ENCODE measurements at places on chromosomes 16 and 17.

GRCh38 chr17:2594722-2595599 is 1.5 kb downstream of the PAFAH1B1 start:
- peaks cover 4% of the 10 kb centered on the region for H3K4me1 ChIP-seq
- H3K27ac ChIP-seq: peak overlapping the region; percentile 90

- no peaks in the 10 kb centered on the region for H3K4me1 ChIP-seq
- H3K27me3 ChIP-seq: no peaks in the 10 kb centered on the region
- DNase-seq: no peak
- H3K27ac ChIP-seq: no peak overlapping the region
These were observed 432.6 kb downstream of the TOX3 start for GRCh38 chr16:52114379-52114778.

DNA sequence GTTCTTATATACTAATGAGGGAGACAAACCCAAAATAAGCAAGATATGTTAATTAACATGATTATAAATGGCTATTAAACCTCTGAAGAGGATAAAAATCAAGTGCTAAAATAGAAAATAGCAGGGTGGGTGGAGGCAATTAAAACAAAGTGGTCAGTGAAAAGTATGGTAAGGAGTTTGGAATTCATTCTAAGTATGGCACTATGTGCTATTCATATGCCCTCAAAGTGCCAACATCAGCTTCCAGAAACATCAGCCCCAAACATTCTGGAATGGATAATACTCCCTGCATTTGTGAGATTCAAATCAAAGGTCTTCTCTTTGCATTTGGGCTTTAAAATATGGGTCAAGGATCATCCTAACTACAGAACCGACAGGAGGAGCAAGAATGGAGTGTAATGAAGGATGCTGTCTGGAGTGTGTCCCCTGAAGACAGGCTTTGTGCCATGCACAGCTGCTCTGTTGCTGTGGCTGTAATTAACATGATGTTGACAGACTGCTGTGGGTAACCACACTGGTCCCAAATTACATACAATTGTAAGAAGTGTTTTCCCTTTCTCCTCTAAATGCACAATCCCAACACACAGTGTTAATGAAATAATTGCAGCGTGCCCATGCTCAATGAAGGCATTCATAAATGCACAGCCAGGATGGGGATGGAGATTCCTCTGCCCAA is 93.1 kb downstream of the VAT1L start:
- peaks cover 9% of the 10 kb centered on the region for H3K4me1 ChIP-seq
- H3K27ac ChIP-seq: no peak overlapping the region
- no peak overlapping the region for H3K4me3 ChIP-seq
- no peaks in the 10 kb centered on the region for H3K36me3 ChIP-seq
- H3K27me3 ChIP-seq: no peaks in the 10 kb centered on the region
- DNase-seq: no peak

GRCh38 chr16:65845466-65846209 is 520.9 kb upstream of the CDH5 start:
- H3K36me3 ChIP-seq: no peaks in the 10 kb centered on the region
- H3K27ac ChIP-seq: no peak overlapping the region
- no peak overlapping the region for H3K4me3 ChIP-seq
- no peaks in the 10 kb centered on the region for H3K27me3 ChIP-seq
- no peak for DNase-seq

DNA sequence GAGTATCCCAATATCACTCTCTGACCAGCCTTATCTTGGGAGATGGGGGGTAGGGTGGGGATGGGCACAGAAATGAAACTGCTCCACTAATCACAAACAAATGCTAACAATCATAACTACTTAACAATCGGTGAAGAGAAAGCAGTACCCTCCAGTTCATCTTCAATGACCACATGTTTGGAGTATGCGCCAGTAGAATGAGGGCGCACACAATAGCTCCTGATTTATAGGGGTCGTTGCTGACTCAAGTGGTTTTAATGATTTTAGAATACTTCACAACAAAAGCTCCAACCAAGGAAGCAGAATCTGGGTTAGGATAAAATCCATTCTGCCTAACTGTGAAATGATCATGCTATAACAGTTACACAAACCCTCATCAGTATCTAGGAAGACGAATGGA is 184.4 kb downstream of the AATF start:
- no peak overlapping the region for H3K27ac ChIP-seq
- peaks cover 14% of the 10 kb centered on the region for H3K36me3 ChIP-seq
- H3K27me3 ChIP-seq: no peaks in the 10 kb centered on the region
- no peak overlapping the region for H3K4me3 ChIP-seq

DNA sequence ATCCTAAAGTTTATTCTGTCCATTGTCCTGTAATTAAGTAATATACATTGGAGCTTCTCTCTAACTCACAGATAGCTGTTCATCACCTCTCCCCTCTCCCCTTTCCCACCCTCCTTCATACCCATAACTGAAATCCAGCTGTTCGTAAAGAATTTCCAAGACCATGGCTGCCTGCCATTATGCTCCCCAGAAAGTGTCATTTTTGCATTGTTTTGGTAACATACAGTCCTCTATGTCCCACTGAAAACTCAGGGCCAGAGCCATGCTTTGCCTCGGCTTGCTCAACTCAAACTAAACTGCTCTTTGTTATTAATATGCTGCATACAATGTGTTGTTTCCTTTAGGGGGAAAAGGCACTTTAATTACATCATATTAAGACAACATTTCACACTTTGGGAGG is 132.0 kb downstream of the MRTFB start:
- no peak for DNase-seq
- no peak overlapping the region for H3K4me3 ChIP-seq
- no peaks in the 10 kb centered on the region for H3K27me3 ChIP-seq
- H3K4me1 ChIP-seq: no peaks in the 10 kb centered on the region
- H3K27ac ChIP-seq: peak overlapping the region; percentile 64
- no peaks in the 10 kb centered on the region for H3K36me3 ChIP-seq

DNA sequence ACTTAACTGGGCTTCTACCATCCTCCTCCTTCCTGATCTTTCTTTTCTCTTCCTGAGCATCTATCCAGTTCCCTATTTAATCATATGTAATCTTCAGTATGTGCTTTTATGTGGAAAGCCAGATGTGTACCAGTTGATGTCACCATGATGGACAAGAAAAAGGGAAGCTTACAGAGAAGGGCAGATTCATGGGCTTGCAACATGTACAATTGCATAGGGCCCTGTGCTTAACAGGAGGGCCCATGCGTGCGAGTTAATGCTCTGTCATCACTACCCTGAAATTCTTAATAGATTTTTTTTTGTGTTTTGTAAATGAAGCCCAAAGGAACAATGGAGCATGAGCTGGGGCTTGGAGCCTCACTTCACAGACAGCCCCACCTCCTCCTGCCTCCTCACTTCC is 124.3 kb downstream of the CDH13 start:
- no peak for DNase-seq
- H3K4me3 ChIP-seq: no peak overlapping the region
- no peaks in the 10 kb centered on the region for H3K36me3 ChIP-seq
- no peaks in the 10 kb centered on the region for H3K4me1 ChIP-seq
- H3K27ac ChIP-seq: no peak overlapping the region

Measured in SK-N-SH (cell line).